ENCODE measurements at places on chromosomes 16 and 17. TPM values are rescaled to one million over a fixed set of nuclear protein-coding genes. Genes with fewer than 3 reads are reported as not detected.

DNA sequence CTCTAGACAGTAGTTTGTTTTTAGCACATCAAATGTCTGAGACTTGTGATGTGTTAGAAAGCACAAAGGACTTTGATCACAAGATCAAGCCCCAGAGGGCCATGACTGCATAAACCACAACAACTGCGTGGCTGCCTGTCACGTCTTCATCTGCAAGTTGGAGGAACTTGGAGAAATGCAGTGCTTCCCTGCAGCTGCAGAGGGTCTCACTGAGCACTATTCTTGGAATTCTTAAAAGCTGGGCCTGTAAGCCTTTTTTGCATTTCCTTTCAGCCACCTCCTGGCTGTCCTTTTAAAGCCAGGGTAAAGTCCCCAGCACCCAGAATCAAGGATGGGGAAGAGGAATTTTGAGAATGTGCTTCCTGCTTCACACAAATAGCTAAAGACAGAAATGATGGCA is 431.3 kb downstream of the MAF start:
- no peak for DNase-seq

DNA sequence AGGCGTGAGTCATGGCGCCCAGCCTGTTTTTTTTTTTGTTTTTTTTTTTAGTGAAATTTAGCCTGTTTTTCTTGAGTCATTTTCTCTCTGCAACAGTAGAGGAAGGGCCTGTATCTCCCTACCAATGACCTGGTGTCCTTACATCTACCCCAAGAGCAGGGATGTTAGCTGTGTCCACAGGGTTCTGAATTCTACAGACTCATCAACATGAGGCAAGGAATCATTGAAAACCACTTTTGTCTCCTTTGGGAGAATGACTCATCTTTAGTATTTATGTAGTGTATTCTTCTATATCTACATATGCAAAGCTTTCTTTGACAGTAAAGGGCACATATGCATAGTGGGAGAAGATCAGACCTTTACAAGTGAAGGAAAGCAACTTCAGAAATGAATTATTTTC is 105.3 kb downstream of the SPECC1 start:
- DNase-seq: no peak

DNA sequence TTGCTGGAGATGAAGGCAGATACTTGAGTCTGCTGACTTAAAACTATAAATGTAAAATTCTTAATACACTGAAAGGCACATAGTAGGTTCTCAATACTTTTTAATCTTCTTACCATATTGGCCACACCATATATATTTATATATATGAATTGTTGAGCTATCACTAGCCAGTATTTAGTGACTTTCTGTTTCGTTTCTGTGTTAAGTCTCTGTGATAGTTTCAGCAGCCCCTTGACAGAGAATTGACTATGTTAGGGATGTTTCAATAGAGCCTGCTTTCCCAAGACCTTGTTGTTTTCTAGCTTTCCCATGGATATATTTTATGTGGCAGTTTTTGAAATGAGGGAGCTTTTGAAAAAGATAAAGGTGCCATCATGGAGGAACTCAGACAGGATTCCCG is 206.5 kb upstream of the GOT2 start:
- no peak for DNase-seq

GRCh38 chr17:81553018-81553615 is 964 bp upstream of the FAAP100 start:
- peak; percentile 61 for DNase-seq

- DNase-seq: no peak
Measured at GRCh38 chr17:51830451-51830850, 328.1 kb downstream of the CA10 start.

DNA sequence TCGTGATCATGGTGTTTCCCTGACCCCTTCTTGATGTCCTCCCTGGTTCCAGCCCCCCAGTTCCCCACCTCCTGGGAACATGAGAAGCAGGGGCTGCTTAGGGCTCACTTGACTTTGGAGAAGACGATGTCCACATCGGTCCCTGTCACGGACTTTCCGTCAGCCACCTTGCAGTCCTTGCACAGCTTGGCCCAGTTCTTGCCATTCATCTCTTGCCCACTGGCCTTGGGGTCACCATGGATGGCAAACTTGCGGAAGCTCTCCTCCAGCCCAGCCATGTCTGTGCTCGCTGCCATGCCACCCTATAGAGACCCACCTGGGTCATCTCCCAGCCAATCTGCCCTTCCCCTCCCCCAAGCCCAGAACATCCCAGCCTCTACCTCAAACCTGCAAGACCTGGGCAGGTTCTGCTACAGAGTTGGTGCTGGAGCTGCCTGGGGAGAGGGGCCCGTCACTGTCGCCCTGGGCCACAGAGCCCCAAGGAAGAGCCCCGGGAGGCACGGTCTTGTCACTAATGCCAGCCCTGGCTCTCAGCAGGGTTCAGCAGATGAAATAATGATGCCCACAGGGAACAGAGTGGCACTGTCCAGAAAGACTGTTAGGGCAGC is 2.4 kb downstream of the TPPP3 start:
- DNase-seq: no peak

GRCh38 chr16:84562174-84562815 is 55.6 kb downstream of the COTL1 start:
- no peak for DNase-seq

- DNase-seq: no peak
Measured at GRCh38 chr17:79947351-79948031, 88.2 kb downstream of the TBC1D16 start.

DNA sequence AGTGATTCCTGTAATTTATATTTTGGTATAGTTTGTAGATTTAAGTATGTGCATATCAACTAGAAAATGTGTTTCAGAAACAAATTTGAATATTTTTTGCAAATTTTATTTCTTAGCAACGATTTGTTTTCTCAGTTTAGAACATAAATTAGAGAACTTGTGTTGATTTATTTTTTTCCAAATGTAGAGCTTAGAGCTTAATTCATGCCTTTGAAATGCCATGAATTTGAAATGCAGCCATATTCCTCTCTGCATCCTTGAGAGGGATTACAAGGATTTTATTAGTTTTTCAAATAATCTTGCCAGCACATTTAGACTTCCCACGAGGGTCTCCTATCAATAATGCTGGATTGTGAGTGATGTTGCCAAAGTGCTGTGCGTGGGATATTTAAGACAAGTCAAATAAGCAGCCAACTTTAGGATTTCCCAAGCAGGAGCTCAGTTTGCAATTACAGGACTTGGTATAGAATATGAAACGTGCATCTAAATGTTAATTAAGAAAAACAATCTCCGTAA is 6.7 kb upstream of the SMPD3 start:
- no peak for DNase-seq

DNA sequence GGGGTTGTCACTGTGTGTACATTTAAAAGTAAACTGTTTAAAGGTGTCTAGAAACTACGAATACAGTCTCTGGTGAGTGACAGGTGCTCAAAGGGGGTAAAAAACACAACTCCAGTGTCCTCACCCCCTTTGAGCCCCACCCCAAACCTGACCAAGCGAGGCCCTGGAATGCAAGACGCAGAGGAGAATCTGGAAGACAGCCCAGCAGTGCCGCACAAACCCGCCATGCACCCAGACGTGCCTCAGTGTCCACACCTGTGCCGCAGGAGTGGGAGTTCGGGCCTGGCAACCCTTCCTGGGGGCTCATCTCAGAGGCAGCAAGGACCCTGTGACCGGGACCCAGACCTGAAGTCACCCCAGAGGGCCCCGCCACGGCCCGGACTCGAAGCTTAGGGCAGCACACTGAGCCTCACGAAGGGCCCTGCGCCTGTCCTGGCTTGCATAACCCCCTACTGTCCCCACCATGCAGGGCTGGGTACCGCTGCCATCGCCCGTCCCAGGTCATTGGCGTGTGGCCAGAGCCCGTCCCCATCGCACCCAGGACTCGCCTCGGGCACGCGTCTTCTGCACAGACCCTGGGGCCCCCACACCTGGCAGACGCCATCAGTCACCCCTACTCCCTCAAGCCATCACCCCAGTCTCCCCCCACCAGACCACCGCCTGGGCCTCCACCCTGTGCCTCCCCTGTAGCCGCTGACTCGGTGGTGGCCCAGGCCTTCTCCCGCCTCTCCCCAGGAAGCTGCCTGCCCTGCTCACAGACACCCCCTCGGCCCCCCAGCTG is 33.0 kb upstream of the ZC3H18 start:
- DNase-seq: no peak

DNA sequence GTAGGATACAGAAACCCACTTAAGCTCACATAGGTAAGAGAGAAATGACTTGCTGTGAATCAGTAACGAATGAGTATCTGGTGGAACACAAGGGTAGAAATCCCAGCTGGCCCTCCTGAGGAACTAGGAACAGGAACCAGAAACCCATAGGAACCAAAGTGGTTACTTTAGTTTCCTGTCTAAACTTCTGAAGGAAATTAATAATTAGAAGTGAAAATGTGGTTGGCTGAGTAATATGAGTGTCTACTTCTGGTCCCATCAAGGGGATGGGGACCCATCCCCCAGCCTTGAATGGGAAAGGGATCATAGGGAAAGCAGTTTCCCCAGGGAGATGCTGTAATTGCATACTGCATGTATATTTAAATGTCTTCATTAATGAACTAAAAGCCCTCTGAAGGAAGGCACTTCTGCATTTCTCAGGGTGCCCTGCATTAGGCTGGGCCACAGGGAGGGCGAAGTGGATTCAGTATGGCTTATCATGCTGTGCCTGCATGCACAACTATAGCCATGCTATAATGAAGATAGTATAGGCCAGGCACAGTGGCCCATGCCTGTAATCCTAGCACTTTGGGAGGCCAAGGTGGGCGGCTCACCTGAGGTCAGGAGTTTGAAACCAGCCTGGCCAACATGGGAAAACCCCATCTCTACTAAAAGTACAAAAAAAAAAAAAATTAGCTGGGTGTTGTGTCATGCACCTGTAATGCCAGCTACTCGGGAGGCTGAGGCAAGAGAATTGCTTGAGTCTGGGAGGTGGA is 45.6 kb downstream of the CYB5B start:
- DNase-seq: no peak

DNA sequence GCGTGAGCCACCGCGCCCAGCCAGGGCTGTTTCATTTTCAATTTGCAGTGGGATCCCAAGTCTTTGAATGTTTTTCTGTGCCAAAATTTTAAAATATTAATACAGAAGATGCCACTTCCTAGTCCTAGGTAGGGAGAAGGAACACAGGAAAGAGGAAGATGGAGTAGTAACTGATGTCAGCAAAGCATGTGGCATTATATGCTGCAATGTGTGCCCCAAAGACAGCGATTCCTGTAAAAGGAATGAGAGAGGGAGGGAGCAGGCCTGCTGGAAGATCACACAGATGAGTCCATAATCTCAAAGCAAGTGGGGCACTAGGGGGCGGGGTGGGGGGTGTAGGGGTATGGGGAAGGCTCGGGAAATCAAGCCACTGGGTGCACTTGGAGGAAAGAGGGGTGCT is 23.4 kb upstream of the SSTR2 start:
- no peak for DNase-seq

- DNase-seq: no peak
Measured at GRCh38 chr17:15009087-15009486, 256.0 kb downstream of the PMP22 start.

DNA sequence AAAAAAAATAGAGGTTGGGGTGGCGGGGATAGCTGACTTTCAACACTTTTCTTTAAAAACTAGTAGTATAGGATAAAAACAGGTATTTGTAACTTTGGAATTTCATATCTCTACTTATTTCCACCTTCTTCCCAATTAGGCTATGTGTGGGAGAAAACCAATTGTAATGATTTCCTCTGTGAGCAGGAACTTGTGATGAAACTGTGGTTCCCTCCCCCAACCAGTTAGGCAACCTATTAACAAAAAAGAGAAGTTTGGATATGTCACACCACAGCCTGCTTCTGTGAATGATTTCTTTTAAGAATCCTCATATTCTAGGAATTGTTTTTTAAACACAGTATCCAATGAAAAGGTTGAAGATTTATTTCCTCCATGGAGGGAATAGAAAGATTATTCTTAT is 1.9 kb downstream of the IGSF6 start:
- DNase-seq: no peak

GRCh38 chr16:4700380-4700996 is 7.1 kb downstream of the NUDT16L1 start:
- DNase-seq: no peak

DNA sequence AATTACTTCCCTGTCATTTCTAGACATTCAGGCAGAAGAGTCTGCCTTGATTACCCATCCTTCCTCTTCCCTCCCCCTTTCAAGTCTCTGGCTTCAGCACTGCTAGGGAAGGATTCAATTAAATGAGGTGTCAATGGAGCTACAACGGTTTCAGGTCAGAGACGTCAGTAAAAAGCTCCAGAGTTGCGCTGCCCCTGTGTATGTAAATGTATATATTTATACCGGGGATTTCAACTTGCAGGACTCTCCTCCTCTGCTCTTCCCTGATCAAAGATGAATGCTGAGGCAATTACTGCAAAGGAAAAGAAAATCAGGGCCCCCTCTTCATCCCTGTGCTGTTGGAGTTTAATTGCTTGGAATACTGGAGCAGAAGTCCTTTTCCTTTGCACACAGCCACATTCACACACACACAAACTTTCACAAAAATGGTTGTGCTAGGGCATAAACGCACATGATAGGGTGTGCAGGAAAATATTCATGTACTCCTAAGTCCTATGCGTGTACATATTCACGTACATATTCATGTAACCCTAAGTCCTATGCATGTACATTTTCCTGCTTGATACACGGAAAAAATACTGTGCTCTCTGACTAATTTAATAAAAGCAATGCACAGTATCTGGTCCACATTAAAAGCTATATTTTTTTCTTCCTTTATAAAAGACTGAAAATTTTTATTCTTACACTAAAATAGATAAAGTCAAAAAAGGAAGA is 129.7 kb upstream of the PMFBP1 start:
- no peak for DNase-seq

DNA sequence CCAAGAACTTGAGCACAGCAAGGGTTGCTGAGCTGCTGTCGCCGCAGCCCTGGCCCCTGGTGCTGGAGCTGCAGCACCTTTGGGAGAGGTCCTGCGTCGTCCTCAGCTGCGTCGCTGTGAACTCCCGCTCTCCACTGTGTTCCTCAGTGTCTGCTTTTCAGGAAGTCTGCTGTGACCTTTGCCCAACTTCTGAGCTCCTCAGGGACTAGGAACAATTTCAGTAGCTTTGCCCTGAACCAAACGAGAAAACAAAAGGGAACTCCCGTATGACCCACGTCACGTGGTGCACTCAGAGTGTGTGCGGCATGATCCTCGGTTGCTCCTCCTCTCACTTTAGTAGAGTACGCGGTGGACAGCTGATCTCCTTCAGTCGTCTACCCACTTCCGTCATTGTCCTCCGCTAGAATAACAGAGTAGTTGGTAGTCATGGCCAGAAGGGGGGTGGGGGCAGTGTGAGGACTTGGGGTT is 44.2 kb downstream of the WDR45B start:
- no peak for DNase-seq

The KDM6B gene
- total RNA-seq: 47.9 TPM

The PRKCB gene
- 1.8 TPM for total RNA-seq

The CD19 gene
- not detected for total RNA-seq

The KRT15 gene
- 1.6 TPM for total RNA-seq

The CES5A gene
- not detected for total RNA-seq

The RMI2 gene
- total RNA-seq: not detected

The MYH1 gene
- total RNA-seq: not detected

The CREBBP gene
- 146 TPM for total RNA-seq

The HSDL1 gene
- 26.3 TPM for total RNA-seq

The TEKT1 gene
- not detected for total RNA-seq

The GGT6 gene
- 0.21 TPM for total RNA-seq

The GPRC5B gene
- total RNA-seq: 16.5 TPM

The GPR179 gene
- 5.3 TPM for total RNA-seq

The KRTAP9-2 gene
- total RNA-seq: not detected

The CA7 gene
- not detected for total RNA-seq
